ENCODE measurements at places on chromosomes 3 and 15.

- no peak for DNase-seq
Measured at GRCh38 chr3:75129101-75129500, 514.6 kb upstream of the CNTN3 start.

DNA sequence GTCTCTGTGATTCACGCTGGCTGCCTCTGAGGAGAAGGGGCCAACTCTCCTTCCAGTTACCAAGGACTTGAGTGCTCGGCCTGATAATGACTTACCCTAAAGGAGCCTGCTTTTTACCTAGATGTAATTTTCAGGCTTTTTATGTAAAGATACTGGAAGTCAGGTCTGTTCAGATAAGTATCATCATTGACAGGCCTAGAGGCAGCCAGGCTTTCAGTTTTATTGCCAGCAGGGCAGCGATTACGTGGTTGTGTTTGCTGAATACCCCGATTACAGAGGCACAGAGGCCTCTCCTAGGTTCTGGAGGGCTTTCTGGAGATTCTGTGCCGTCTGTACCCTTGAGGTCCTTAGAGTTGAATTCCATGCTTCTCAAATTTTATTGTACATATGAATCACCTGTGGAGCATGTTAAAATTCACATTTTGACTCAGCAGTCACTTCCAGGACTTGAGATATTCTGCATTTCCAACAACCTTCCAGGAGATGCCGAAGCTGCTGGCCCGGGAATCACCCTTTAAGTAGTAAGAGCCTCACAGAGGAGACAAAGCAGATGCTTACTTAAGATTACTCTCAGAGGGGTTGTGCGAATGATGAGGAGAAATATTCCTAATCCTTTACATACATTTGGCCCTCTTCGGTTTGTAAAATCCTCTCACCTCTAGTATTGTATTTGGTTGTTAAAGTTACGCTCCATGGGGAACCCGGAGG is 160.1 kb upstream of the BHLHE40 start:
- no peak for DNase-seq

DNA sequence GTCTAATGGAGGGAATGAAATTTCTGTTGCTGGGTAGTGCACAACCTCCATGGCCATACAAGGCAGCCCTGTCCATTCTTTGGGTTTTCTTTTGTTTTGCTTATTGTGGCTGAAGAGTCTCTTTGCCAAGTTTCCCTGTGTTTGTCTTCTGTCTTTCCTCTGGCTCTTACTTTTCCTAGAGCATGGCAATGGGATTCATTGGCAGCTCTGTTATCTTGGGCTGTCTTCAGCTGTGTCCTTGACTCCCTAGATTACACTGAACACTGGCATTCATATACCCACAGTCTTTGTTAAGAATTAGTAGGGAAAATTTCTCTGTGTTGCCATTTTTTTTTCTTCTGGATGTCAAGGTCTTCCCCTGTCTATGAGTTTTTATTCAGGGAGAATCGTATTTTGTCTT is 16.1 kb upstream of the DCBLD2 start:
- DNase-seq = no peak

DNA sequence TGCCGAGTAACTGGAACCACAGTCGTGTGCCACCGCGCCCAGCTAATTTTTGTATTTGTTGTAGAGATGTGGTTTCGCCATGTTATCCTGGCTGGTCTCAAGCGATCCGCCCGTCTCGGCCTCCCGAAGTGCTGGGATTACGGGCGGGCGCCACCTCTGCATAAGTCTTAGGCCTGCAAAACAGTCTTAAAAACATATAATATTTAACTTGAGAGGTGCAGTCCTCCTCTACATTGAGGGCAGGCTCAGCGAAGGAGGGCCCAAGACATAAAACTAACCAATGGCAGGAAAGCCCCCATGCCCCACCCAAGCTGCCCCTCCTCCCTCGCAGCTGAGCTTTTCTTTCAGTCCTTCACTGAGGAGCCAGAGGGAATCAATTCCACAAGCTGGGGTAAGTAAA is at the start of gene SLC28A2:
Gene SLC28A2 (plus strand): TSS at position 347 of the 400 bp plus-strand sequence. CDS start 982 bp downstream, outside the sequence.
- DNase-seq = no peak

GRCh38 chr3:177468816-177469215 is 271.5 kb upstream of the TBL1XR1 start:
- no peak for DNase-seq

DNA sequence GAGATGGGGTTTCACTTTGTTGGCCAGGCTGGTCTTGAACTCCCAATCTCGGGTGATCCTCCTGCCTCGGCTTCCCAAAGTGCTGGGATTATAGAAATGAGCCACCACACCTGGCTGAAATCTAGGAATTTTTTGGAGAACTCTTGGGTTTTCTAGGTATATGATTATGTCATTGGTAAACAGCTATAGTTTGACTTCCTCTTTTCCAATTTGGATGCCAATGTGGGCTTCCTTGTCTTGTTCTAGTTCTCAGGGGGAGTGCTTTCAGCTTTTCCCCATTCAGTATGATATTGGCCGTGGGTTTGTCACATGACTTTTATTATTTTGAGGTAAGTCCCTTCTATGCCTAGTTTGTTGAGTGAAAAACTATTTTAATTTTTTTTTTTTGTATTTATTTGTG is 17.9 kb downstream of the KCNMB3 start:
- no peak for DNase-seq

DNA sequence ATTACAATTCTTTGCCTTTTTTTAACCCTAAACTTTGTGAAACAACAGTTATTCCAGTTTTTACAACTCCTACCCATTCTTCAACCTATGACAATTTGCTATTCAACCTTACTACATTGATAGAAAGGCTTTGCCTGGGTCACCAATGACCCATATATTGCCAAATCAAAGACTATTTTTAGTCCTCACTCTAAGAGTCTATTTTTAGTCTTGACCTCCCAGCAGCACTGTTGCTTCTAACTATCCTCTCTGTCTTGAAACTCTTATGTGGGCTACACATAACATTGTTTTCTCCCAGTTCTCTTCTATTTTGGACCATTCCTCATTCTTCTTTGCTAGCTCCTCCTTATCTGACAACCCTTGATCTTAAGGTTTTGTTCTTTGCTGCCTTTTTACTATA is 71.4 kb downstream of the C3orf80 start:
- DNase-seq = no peak

DNA sequence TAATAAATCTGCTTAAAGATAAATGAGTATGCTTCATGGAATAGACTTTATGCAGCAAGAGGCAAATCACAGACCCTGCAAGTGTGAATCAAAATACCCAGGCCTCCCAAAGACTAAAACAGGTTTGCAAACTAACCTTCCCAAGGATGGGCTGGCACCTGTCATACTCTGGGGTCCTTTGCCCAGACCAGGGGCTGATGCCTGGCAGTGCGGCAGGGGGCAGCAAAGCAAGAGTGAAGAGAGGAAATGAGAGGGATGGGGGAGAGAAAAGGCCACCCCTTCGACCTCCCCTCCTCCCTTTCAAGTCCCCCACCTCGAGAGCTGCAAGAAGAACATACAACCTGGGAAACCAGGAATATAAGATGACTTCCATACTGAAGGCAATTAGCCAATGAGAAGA is 31.8 kb downstream of the XXYLT1 start:
- no peak for DNase-seq

DNA sequence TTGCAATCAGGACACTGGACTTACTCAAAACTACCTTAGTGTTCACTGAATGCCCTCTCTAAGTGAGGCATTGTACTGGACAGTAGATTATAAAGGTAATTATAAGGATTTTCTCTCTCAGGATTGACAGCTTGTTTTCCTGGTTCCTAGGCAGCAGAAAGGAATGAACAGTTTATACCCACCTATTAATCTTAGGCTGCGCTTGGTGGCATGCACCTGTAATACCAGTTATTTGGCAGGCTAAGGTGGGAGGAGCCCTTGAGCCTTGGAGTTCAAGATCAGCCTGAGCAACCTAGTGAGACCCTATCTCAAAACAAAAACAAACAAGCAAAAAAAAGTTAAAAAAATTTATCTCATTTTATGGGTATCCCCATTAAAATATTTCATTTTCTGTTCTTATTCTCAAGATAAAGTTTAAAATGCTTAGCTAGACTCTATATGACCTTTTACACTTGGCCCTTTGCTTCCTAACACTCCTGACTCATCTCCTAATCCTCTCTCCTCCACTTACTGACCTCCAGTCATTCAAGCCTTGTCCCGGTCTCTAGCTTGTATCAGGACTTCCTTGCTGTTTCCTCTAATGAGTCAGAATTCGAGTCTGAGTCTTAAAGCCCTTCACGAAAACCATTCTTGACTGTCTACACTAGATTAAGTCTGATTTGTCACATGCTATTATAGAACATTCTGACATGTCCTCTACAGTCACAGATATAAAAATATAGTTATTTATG is 348.6 kb downstream of the NLGN1 start:
- DNase-seq = no peak

GRCh38 chr3:130582457-130583153 is 65.6 kb downstream of the COL6A6 start:
- no peak for DNase-seq

DNA sequence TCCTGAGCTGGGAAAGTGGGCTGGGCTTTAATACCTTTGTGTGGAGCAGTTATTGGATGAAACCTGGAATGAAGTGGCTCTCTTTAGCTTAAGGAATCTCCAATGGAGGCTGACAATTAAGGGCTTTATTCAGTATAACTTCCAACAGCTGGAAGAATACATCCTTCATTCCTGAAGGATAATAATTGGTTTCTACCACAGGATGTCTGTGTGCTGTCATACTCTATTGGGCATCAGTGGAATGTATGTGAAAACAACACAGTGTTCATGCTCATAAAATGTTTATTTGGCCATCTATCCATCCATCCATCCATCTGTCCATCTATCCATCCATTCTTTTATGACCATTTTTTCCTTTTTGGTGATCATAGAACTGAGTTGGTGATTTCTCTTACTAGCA is 220.7 kb upstream of the GAP43 start:
- DNase-seq = no peak

DNA sequence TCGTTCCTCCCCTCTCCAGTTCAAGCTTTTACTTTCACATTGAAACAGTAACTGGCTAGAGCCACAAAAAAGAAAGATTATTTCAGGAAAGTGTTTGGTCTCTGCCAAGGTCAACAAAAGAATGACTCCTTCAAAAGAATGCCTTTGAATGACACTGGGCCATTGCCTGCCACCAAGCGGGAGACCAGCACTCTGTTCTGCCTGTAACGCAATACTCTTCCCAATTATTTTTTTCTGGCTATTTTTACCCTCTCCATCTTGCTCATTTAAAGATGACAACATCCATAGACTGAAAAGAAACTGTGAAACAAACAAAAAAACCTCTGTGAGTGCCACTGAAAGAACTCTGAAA is 37.3 kb downstream of the EHHADH start:
- no peak for DNase-seq

DNA sequence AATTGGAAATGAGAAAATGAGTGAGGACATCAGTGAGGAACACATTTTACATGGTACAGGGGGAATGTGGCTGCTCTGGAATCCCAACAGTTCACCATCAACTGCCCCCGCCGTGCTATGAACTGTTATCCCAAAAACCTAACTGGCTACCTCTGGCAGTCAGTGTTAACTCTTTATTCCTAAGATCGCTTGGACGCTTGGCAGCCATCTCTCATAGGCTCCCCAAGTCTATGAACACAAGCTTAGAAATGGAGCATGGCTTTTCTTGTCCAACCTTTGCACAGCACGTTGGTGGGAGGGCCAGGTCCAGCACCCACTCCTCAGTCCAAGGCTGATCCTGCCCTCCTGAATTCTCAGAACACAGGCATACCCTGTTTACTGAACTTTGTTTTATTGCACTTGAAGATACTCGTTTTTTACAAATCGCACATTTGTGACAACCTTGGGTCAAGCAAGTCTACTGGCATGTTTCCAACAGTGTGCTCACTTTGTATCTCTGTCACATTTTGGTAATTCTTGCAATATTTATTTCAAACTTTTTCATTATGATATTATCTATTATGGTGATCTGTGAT is 53.6 kb downstream of the SENP2 start:
- DNase-seq = no peak

DNA sequence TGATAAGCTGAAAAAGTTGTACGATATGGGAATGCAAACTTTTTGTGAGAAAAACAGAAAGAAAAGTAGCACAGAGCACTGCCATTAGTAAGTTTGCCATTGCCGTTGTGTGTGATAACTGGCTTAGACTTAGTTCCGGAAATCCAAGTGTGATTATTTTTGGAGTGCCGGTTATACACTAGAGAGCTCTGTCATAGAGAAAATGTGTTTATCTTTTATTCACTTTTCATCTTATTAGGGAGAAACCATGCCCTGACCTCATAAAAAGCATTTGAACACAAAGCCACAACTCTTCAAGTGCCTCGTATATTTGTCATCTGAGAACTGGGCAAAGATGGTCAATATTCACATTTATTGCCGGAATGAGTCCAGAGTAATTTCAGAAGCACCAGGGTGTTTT is 36.1 kb downstream of the CTDSPL start:
- no peak for DNase-seq

- no peak for DNase-seq
Measured at GRCh38 chr15:59237924-59238331, 31.3 kb downstream of the LDHAL6B start.

GRCh38 chr3:47910233-47910632 is 106.0 kb downstream of the MAP4 start:
- DNase-seq = no peak

DNA sequence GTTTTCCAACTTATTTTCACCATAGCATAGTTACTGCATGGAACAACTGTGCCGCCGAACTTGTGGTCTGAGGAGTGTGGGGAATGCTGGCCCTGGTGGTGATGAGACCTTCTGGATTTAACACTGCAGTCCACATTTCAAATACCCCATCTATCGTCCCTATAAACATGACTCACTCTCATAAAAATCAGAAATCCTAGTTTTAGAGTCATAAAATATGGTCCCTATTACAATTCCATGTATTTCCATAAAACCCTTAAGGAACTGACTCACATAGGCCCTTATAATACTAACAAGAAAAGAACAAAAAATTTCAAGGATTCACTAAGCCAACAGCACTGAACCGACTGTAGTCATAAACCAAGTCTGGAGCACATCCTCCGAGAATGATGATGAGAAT is 147.2 kb downstream of the FOXP1 start:
- no peak for DNase-seq

DNA sequence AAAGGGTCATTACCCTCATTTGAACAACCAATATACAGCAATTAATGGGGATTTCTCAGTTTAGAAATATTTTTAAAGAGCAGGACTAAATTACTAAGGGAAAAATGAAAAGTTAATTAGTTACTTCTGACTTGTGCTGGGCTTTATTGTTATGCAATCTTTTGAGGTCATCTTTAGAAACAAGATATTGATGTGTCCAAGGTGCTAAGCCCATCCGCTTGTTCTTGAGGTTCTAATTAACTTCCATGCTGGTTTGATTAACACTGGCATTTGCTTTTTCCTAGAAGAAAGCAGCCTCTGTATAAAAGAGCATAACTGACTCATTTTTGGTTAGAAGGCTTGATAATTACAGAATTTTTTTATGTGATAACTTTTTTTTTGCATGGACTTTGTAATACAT is 256.5 kb upstream of the AGTR1 start:
- DNase-seq = no peak

DNA sequence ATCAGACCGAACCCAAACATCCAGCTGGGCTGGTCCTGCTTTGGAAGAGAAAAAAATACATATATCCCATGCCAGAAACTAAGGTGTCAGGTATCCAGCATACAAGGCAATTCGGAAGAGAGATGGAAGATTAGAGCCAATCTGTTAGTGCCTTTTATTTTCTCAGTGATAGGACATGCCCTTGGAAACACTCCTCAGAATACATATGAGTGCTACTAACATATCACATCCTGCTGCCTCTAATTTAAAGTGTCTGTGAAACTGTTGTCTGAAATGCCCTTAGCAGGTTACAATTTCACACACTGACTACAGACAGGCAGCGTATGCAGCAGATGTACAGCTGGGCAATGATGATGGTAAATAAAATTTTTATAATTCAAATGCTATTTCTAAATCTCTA is 78.9 kb downstream of the RBPMS2 start:
- no peak for DNase-seq
